CD4-positive, alpha-beta T cell treated with Interleukin-17A for 1 hour (primary cell): ENCODE measurements at places on chromosomes 4 and X.

DNA sequence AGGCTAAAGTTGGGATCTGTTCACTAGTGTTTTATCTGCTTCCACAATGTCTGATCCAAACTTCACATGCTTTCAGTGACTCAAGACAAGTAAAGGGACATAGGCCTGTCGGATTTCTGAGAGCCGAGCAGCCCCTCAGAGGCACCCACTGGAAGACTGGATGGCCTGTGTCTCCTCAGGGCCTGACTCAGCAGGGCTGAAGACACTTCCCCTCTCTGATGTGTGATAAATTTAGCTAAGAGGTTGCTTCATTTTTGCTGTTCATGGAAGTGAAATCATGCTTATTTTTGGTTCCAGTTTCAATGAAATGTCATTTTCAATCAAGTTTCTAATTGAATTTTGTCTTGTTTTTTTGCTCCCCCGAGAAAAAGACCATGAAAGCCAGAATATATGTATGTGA is 93.7 kb downstream of the MXRA5 start:
- DNase-seq: no peak

GRCh38 chr4:82643994-82644733 is 82.4 kb upstream of the TMEM150C start:
- DNase-seq: no peak

GRCh38 chrX:53086464-53086863 is 4.3 kb downstream of the TSPYL2 start:
- DNase-seq: no peak

GRCh38 chrX:130851569-130851968 is 51.4 kb downstream of the ENOX2 start:
- DNase-seq: no peak

- no peak for DNase-seq
These were observed 2150.2 kb downstream of the ARAP2 start for GRCh38 chr4:34094114-34094513.

- no peak for DNase-seq
These were observed 3.9 kb downstream of the P2RY8 start for GRCh38 chrX:1533058-1533457.

DNA sequence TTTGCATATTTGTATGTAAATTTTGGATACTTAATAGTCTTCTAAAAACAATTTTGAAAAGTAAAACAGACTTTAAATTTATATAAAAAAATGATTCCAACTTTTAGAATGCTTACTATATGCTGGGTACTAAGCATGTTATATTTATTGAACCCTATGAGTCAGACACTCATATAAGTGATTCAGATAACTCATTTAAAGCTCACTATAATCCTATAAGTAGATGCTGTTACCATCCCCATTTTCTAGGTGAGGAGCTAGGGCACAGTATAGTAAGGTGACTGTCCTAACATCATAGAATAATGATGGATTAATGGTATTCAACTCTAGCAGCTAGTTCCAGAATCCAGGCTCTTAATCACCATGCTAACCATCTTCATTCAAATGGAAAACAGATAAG is 877.0 kb upstream of the GRID2 start:
- no peak for DNase-seq

- no peak for DNase-seq
These were observed 514.2 kb upstream of the GALNT7 start for GRCh38 chr4:172654457-172654856.

GRCh38 chrX:152588206-152588605 is 49.5 kb upstream of the GABRQ start:
- no peak for DNase-seq

GRCh38 chrX:1484638-1485019 is 31.9 kb upstream of the ASMTL start:
- DNase-seq: no peak

DNA sequence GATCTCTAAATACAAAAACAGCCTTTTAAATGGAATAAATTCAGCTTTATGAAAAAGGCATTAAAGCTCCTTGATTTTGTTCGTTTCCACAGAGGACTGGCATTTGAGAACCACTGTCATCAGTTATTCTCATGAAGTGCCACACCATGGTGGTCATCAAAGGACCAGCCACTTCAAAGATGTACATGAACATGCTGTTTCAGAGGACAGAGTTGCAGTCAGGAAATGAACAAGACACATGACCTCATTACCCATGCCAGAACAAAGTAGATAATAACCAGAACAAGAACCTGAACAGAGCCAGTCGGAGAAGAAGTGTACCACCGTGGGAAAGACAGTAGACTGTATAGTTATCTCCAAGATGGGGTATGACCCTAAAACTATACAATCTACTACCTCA is 122.7 kb upstream of the HSD17B10 start:
- DNase-seq: no peak

GRCh38 chr4:139568206-139568955 is 12.4 kb upstream of the SETD7 start:
- no peak for DNase-seq

DNA sequence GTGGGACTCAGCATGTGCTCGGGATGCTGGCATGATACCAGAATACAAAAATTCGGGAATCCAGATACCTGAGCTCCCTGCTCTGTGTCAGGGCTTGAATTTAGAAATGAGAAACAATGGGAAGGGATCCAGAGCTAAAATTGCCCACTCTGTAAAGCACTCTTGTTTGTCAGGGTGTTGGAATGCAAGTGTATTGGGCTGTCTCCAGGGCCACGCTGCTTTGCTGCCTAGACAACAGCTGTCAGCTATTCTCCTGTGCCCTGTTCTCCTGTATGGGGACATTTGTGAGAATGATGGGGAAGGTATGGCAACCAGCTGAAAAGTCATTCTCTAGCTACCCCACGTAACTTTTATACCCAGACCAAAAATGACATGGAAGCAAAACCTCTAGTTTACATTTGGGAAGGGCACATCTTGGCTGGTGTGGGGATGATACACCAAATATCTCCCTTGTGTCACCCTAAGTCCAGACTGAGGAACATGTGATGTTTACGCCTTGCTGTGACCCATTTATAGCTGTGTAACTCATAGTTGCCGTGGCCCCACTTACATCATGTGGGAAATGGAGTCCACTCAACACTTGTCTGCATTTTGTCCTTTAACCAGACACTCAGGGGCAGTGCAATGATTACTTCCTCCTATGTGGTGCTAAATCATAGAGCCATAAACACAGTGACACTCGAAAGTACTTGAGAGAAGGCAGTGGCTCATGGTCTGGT is 46.6 kb downstream of the SMPX start:
- no peak for DNase-seq

DNA sequence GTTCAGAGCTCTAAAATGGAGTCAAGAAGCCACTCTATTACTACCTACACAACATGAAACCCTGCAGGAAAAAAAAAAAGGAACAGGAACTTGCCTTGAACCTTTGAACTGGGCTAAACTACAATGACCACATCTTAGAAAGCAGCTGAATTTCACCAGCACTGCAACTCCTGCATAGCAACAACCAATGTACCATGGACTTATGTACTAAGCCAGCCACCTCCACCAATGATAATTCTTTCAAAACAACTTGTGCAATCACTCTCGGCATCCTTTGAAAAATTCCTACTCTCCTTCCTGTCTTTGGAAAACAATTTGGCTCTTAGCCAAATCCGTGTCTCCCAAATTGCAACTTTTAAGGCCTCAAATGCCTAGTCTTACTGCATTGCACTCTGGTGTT is 26.8 kb upstream of the FMR1 start:
- no peak for DNase-seq
